ENCODE measurements at places on chromosomes 1 and 21.

DNA sequence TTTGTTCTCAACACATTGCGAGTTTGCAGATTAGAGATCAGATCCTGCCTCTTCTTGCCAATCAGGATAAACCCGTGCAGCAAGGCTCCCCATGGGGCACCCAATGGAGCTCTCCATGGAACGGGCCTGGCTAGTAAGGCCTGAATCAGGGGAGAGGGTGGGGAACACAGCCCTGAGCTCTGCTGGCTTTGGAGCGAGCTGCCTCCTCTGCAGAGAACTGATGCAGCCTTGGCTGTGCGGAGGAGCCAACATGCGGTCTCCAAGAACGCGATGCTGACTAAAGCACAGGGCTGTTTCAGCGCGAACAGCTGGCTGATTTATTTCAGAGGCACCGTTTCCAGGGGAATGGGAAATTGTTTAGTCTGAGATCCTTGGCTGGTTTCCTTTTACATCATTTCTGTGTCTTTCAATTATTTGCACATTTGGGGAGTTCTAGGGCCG lies 139.7 kb downstream of the TSEN15 start:
- no peak for DNase-seq

DNA sequence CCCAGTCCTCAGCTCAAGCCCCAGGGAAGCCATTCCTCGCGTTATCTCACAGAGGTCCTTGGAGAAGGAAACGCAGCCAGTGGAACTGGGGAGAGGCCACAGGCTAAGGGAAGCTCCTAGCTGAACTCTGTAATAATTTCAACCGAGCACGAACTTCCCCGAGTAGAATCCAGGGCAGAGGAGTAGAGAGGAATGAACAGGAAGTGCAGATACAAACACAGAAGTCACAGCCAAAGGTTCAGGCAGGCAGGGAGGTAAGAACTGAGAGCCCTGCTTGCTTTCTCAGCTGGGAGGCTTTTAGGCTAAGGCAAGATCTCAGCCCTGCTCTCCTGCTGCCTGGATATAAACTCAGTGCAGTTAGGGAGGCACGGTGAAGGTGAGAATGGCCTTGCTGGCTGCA lies 23.7 kb downstream of the WARS2 start:
- DNase-seq: no peak

GRCh38 chr1:247118946-247119446 lies 14.8 kb upstream of the ZNF669 start:
- peak; percentile 22 for DNase-seq

- no peak for DNase-seq
Measured at GRCh38 chr21:17799414-17800164, 19.6 kb downstream of the C21orf91 start.

DNA sequence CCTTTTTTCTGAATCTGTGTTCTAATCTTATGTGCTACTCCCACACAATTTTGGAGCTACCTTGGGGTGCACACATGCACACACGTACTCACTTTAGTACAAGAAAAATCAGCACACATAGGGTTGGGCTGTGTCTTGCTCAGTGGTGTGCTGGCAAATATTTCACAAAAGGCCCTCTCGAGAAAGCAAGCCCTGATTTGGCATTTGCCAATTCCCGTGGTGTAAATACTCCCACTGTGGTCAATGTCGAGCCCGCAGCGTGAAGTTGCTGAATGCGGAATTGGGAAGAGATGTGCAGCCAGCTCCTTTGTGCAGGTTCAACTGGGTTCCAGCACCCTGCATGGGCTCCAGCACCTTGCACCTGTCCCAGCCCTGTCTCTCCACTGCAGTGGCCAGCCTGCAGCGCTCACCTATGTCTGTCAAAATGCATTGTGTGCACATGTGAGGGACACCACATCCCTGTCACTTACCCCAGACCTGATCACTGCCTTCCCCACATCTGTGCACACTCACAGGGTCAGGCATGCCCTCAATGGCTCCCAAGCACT lies 78.4 kb upstream of the WNT4 start:
- DNase-seq: peak; percentile 1

DNA sequence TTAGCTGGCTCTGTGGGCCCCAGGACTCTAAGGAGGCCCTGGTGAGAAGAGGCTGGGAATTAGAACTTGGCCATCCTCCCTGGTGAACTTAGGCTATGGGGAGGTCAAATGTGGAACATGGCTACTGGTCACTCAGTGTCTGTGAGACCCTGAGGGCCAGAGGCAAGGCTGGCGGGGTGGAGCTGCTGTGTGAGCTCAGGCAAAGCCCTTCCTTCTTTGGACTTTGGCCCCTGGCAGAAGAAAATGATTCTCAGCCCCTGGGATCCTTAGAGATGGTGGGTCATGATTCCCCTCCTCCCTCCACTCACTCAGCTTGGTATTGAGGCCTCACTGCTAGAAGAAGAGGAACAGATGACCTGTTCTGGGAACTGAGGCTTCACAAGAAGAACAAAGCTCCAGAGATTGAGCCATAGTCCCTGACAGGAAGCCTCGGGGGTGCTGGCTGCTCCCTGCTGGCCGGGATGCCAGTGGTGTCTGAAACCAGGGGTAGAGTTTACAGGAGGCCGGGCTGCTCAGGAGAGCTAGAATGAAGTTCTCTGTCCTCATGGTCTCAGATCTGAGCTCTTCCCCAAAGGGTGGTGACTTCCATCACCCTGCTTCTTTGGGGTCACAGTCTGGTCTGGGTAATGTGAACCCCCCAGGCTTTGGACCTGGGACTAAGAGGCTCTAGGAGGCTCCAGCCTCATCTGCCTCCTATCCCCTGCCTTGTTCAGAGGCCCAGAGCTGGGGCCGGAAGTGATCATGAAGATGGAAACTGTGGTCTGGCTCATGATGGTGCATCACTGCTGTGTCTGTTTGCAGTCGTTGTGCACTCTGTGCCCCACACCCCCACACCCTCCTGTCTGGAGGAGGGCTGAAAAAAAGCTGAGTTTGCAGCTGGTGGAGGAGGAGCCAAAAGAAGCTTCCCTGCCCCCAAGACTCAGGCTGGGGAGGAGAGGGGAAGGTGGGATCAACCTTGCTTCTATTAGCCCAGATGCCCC lies 905 bp downstream of the BTBD19 start:
- DNase-seq: peak; percentile 83

DNA sequence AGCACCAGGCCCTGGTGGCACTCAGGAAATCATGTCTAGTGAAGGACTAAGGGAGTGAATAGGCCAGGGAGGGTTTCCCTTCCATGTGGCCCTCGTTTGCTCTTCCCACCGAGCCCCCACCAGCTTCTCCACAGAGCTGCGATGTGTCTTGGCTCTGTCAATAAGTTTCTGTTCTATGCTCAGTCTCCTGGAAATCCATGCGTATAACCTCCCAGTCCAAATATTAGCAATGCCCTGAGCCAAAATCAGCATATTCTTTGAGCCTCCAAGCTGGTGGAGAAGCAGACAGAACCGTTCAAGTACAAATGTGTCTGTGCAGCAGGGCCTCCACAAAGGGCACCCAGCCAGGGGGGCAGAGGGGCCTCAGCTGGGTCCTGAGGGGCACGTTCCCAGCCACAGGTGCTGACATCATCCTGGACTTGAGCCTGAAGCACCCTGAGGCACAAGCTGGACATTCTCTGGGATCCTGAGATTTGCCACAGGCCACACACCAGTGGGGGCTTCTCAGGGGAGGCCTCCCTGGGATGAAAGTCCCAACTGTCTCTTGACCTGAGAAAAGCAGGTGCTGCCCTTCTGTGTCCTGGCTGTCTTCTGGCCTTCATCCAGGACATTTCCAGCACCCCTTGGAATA lies 350.5 kb upstream of the VAMP3 start:
- no peak for DNase-seq

- no peak for DNase-seq
Measured at GRCh38 chr1:24090736-24091135, 21.2 kb downstream of the MYOM3 start.

All from T-helper 1 cell (primary cell).